Fibroblast of lung (primary cell): ENCODE measurements at places on chromosomes 4 and X. TPM values are rescaled to one million over a fixed set of nuclear protein-coding genes. Genes with fewer than 3 reads are reported as not detected.

- DNase-seq: no peak
Observed at GRCh38 chr4:102596532-102596931, 95.4 kb downstream of the NFKB1 start.

- DNase-seq: peak; percentile 0
Observed at GRCh38 chrX:26262121-26262523, 46.2 kb downstream of the MAGEB5 start.

DNA sequence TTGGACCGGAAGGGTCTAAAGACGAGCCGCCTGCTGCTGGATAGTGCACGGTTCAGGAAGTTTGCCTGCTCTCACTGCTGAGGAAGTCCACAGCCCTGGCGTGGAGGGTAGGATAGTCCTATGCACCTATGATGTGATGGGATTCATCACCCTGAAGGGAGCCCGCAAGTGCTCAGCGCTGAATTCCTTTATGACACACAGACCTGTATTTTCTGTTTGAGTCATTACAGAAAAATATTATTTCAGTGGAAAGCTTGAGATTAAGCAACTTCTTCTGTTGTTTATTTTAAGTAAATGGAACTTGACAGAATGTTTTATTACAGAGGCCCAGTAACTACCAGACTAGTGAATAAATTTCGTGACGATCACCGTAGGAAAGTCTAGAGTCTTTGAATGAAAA, 123.2 kb downstream of the TRIML1 start:
- DNase-seq: no peak

GRCh38 chr4:138275963-138276621, 33.9 kb upstream of the SLC7A11 start:
- DNase-seq: peak; percentile 68

- peak; percentile 50 for DNase-seq
Observed at GRCh38 chr4:125387770-125388169, 73.0 kb downstream of the FAT4 start.

- DNase-seq: peak; percentile 68
Observed at GRCh38 chr4:98473046-98473445, 185.4 kb downstream of the TSPAN5 start.

GRCh38 chrX:80578517-80579105, 158.4 kb downstream of the TENT5D start:
- DNase-seq: peak; percentile 1

GRCh38 chr4:181161669-181162068, 1081.5 kb upstream of the TENM3 start:
- no peak for DNase-seq

- DNase-seq: no peak
Observed at GRCh38 chr4:130573742-130574141, 1477.8 kb downstream of the C4orf33 start.

DNA sequence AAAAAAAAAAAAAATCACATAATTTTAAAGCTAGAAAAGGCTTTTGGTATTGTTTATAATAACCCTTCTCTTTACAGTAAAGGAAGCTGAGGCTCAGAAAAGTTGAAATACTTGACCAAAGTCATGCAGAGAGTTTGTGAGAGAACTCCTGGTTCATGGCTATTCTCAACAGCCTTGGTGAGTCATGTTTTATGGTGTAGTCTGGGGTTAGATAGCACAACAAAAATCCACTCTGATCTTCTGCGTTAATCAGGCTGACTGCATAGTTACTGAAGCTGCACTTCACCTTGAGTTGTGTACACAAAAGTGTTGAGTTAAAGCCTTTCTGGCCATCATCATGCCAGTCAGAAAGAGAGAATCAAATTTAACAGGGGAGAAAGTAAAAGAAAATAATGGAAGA, 19.3 kb upstream of the SFRP2 start:
- no peak for DNase-seq

GRCh38 chr4:86947501-86948120, 12.8 kb downstream of the AFF1 start:
- DNase-seq: no peak

- DNase-seq: no peak
Observed at GRCh38 chrX:30317308-30317707, 8.1 kb upstream of the NR0B1 start.

TNMD gene
- not detected in 2 replicates for total RNA-seq

GC gene
- total RNA-seq: not detected in 2 replicates

CNKSR2 gene
- 0.33 and 1.5 TPM in 2 replicates for total RNA-seq

ITM2A gene
- total RNA-seq: under 0.01 and 0.17 TPM in 2 replicates

WWC2 gene
- 20.8 and 34.0 TPM in 2 replicates for total RNA-seq
